ENCODE measurements at places on chromosomes 11 and 22.
A peak's percentile ranks its signal among the peaks of the same experiment; 100 is the strongest.

GRCh38 chr11:62399172-62399877 lies 19.5 kb upstream of the SCGB1A1 start:
- no peak for DNase-seq

GRCh38 chr22:21975273-21975672 lies 7.3 kb downstream of the TOP3B start:
- no peak for DNase-seq

DNA sequence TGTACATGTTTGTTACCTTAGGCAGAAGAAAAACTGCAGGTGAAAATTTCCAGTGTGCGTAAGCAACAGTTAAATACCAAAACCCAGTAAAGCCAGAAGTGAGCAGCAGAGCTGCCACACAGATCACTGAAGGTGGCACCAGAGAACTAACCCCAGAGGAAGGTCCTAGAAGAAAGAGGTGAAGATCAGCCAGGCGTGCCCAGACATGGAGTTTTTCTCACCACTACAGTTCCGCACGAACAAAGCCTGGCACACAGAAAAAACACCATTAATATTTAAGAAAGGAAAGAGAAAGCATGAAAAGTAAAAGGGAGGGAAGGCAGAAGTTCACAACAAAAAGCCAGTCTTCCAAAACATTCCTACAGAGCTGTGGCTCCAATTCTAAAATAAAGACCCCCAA lies 60.7 kb downstream of the STK33 start:
- DNase-seq: peak; percentile 32

DNA sequence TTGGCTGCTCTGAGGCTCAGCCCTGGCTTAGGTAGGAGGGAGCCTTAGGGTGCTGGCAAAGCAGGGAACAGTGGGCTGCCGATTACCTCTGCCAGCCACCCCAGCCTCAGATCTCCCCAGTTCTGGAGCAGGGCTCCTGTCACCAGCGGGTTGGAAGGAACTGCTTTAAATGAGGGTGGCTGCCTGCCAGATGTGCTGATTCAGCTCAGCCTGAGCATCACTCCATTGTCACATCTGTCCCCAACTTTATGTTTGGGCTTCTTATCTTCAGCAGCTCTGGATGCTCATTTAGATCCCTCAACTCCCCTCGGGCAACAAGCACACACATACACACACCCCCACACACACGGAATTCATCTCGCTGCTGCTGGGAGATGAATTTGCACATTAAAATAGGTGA lies 16.9 kb upstream of the ANKK1 start:
- DNase-seq: no peak

DNA sequence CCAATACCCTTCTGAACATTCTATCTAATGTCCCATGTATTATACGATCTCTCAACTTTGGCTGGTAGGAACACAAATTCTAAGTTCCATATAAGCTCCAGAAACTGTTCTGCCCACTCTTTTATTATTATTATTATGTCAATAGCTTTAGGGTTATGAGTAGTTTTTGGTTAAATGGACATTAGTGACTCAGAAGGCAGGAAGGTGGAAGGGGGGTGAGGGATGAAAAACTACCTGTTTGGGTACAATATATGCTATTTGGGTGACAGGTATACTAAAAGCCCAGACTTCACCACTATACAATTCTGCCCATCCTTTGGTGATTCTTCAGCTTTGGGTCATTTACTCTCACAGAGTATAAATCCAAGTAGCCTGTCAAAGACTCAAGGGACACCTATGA lies 22.5 kb upstream of the TRIM29 start:
- DNase-seq: no peak

GRCh38 chr22:38115423-38116205 lies 5.1 kb upstream of the BAIAP2L2 start:
- DNase-seq: no peak

DNA sequence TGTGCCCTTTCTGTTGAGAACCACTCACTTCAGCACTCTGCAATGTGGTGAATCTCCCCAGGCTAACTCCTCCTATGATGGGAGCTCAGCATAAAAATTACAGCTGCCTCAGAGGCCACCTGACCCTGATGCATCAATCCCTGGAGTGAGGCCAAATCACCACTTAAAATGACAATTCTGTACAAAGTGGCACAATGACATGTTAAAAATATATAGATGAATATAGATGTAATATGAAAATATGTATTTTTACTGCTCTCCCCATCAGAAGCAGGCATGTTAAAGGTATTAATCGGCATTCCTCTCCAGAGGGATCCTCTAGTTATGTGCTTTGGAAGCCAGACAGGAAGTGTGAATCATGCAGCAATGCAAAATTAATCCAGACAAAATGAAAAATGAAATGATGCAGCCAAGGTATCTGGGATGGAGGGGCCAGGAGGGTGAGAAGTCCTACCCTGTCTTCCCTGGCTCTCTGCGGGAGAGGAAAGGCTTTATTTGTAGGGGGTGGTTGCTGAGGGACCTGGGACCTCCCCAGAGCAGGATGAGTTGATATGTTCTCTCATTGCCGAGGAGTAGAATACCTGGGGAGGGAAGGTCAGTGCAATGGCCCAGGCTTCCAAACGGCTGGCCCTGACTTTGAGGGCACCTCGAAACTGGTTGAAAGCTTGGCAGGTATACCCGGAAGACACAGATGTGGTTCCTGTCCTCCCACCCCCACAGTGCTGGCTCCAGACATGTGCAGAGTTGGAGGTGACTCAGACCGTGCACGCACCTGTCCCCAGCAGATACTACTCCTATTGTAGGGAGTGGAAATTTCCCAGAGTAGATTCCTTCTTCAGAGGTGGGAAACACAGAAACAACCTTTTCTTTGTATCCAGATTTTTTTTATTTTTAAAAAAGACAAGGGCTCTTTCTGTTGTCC lies 347.9 kb upstream of the NCAM1 start:
- no peak for DNase-seq

DNA sequence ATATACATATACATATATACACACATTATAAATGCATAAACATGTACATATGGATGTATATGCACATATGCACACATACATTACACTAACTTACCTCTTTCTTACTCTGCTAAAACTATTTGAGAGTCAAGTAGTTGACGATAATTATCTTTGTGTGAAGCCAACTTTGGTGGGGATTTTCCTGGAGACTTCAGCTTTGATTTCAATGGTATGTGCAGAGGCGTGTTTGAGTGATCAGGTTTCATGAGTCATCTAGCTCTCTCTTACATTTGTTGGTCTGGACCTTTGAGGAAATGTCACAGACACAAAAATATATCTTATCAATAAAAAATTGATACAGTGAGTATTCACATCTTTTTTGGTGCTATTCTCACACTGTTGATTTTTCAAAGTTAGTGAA lies 769.1 kb upstream of the LUZP2 start:
- no peak for DNase-seq

DNA sequence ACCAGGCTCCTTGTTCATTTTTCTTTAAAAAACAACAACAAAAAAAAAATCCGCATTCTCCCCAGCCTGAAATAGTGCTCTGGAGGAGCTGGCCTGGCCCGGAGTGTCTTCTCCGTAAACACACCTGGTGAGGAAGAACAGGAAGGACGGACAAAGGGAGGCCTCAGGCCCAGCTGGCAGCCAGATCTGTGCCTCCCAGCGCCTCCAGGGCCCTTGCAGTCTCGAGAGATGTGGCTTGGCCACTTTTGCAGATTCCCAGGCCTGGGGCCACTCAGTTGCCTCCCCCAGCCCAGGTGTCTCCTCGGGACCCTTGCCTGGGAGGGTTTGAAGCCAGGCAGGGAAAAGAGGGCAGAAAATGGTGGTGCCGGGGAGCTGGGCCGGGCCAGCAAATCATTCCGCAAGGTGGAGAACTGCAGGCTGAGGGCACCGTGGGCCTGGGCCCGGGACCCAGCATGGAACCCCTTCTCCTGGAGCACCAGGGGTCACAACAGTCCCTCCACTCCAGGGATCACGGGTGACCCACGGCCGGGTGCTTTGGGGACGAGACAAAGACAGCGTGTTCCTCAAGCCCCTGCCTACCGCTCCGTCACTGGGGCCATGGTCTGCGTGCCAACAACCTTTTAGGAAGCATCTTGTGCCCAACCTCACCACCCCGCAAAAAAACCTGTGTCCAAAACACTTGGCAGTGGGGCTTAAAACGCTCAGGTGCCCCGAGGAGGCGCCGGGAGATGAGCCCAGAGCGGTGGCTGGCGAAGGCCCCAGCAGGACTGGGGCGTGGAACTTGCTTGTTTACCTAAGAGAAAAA lies 67.1 kb upstream of the WNT7B start:
- no peak for DNase-seq

GRCh38 chr11:102760344-102761035 lies 19.9 kb downstream of the MMP10 start:
- no peak for DNase-seq

Data from NCI-H1694 treated with DMSO at 0.1 percent for 48 hours (cell line).